ENCODE measurements at places on chromosomes 11 and 22.

DNA sequence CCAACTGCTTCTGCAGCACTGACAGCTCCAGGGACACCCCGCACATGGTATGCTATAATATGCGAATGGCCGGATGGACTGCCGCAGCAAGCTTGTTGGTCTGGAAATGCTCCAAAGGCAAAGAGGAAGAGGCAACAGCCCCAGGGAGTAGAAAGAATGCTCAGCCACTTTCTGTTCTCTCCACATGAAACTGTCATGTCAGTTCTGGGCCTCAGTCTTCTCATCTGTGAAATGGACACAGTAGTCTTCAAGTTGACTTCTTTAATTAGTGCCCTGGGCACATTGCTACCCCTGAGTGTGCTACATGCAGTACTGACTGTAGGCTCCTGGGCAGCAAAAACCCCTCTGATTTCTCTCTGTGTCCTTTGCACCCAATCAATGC is 19.9 kb downstream of the IL10RA start:
- no peak for DNase-seq

GRCh38 chr22:21642584-21643448 is 714 bp downstream of the SDF2L1 start:
- peak; percentile 50 for DNase-seq

GRCh38 chr11:12102588-12103410 is 7.6 kb upstream of the MICAL2 start:
- DNase-seq: no peak

- DNase-seq: no peak
These were observed 135.9 kb downstream of the DBX1 start for GRCh38 chr11:20024172-20024935.

DNA sequence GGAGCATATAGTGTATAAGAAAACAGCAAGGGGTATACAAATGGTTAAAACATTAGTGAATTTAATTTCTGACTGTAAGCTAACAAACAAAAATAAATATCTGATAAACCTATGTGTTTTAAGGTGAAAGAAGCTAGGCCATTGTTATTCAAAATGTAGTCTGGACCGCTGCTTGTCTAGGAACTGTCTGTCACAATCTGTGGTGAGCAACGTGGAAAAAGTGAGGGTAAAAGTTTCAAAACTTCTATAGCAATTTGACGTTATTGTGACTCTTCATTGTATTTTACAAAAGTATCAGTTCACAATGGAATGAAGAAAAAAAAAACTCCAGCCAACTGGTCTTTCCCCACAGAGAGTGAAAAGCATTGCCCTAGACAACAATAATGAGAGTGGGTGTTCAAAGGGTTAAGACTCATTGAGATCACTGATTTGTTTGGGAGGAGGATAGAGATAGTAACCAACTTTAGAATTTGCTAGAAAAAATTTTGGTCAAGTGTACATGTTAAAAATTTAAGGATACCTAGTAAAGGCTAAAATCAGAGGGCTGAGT is 79.1 kb downstream of the UVRAG start:
- DNase-seq: no peak

DNA sequence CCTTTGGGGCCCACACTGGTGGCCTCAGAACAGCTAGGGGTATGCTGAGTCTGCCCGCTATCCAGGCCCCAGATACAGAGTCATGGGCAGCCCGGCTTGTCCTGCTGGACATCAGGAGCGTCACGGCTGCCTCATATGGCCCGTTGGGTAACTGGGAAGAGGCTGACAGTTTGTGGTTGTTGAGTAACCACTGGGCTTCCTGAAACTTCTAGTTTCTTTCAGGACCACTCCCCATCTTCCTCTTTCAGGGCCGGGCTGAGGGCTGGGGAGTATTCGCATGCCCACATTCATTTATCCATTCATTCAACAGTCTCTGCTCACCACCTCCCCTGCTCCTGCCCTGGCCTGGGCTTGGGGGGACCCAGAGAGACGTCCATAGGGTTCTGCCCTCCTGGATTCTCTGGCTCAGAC is 13.4 kb upstream of the P2RY2 start:
- DNase-seq: no peak

DNA sequence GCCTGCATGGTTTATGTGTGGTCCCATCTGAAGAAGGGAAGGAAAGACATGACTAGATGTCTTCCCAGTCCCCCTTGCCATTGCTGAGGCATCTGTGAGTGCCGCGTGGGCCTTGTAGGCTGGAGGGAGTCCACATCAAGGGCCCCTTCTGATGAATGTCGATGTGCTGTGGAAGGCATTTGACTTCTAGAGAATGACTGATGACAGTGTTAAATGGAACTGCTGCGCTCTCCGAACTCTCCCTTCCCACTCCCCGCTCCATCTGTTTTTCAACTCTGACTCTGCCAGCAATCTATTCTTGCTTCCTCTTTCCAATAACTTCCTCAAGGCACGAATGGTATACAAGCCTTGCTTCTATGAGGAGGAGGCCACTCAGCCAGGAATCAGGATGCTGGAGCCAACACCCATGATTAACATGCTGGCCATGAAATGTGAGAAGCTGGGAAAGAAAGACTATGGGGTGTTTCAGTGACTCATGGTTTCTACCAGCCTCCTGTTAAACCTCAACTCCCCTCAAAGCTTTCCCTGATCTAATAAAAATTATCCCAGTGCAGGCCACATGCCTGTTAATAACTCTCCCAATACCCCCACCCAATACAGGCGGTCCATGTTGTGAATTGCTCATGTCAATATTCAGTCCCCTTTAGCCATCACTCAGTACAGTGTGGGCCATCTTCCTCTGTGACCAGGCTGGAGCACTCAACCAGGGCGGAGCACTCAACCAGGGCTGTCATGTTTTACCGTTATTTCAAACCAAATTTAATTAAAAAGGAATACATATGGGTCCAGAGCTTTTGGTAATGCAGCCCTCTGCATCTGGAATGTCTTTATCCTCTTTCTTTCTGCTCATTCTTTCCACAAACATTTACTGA is 46.4 kb upstream of the TBCEL start:
- DNase-seq: peak; percentile 34
